NCI-H1436 (cell line): ENCODE measurements at places on chromosomes 2 and 18.

- DNase-seq = no peak
These were observed 20.4 kb upstream of the DAPL1 start for GRCh38 chr2:158774681-158775080.

GRCh38 chr18:59323931-59324622, 5.6 kb upstream of the CPLX4 start:
- no peak for DNase-seq

- no peak for DNase-seq
These were observed 17.4 kb downstream of the SEMA4F start for GRCh38 chr2:74671479-74671878.

- DNase-seq = no peak
These were observed 174.9 kb downstream of the EPHA4 start for GRCh38 chr2:221397187-221397586.

DNA sequence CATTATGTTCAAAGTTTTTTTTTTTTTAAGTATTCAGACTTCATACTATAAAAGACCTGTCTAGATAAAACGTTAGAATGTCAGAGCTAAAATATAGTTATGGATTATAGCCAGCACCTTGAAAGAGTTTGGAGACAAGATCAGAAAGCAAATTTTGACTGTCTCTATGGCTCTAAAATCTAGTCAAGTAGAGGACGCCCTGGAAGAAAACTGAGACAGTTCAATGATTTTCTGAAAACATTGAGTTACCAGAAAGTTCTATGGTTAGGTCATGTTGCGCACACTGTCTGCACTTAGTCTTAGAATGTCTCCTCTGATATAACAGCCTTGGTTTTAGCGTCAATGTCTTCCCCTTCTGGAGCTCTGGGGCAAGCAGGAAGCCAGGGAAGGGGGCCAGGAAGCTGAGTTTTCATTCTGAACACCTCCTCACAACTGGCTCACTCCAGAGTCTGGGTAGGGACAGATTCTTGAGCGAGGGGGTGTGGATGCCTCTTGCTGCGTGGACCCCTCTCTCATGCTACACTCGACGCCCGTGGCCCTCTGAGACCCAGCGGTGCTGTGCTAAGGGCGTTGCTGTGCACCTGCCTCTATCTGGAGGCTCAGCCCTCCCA, 99.5 kb downstream of the RNF144A start:
- DNase-seq = no peak

DNA sequence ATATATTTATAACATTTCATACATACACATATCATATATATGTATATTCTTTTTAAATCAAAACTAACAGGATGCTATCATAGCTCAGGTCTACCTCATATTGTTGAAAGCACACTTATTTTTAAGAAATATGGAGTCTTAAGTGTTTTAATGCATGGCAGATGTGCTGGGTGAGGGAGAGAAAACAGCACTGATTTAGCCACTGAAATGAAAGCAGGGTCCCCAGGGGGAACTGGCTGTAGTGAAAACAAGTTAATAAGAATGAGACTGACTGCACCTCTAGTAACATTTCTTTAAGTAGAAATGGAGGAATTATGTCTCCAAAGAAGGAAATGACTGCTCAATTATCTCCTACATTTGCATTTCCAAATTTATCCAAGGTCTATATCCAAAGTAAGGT, 857.8 kb downstream of the DCDC2C start:
- no peak for DNase-seq

- DNase-seq = no peak
These were observed 11.6 kb downstream of the ATP6V1C2 start for GRCh38 chr2:10732924-10733565.

- no peak for DNase-seq
These were observed 11.6 kb upstream of the SLC39A10 start for GRCh38 chr2:195645413-195645812.

DNA sequence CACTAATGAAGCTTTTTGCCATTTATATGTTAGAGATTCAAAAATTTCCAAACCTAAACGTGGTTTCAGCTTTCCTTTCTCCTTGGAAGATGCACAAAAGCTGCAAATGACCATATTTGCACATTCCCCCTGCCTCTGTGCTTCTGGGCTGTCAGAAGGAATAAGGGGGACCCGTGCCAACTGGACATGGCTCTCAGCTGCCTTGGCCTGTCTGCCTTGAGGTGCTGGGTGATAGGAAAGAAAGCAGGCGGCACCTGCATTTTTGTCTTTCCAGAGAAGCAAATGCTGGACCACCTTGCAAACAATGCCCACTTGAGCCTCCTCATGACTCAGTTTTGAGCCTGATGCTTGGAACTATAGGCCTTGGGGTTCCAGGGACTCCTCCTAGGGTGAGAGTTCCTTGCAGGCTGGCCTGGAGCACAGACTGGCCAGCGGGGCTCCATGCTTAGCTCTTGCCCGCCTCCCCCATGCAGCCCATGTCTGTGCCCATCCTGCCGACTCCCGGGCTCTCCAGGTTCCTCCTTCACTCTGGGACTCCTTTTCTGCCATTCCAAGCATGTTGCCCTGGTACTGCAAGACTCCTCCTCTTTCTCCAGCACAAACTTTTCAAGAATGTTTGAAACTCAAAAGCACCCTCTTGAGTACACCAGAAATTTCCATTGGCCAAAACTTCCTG, 109.0 kb upstream of the EPAS1 start:
- no peak for DNase-seq

- DNase-seq = no peak
These were observed 206.8 kb upstream of the TNP1 start for GRCh38 chr2:217066510-217067270.

DNA sequence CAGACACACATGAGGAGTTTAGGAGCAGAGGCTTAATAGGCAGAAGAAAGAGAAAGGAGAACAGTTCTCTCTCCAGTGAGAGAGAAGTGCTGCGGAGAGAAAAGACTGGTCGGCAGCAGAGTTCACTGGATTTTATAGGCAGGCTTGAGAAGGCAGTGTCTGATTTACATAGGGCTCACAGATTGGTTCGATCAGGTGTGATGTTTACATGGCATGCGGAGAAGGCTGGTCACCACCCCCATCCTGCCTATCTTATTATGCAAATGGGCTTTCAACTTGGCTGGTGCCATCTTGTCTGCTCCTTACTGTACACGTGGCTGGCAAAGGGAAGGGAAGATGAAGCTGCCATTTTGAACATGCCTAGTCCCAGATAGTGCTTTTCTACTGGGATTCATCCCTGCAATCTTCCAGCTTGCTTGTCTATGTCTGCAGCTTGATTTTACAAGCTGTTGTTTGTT, 113.4 kb downstream of the AP1S3 start:
- no peak for DNase-seq

- DNase-seq = peak; percentile 54
These were observed 121.9 kb downstream of the HDAC4 start for GRCh38 chr2:239278941-239279365.

GRCh38 chr18:76721207-76721996, 101.0 kb upstream of the ZNF236 start:
- no peak for DNase-seq

DNA sequence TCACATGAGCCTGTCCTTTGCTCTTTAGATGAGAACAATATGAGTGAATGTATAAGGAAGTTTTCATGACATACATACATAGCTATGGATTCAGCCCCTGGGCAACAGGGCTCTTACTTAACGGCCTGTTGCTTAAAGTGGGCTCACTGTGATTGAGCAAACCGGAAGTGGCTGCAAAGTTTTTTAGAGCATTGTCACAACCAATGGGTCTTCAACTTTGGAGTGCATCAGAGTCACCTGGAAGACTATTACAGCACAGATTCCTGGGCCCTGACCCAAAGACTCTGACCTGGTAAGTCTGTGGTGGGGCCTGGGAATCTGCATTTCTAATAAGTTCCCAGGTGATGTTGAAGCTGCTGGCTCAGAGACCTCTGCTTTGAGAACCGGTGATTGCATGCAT, 106.3 kb upstream of the SEC11C start:
- DNase-seq = no peak

DNA sequence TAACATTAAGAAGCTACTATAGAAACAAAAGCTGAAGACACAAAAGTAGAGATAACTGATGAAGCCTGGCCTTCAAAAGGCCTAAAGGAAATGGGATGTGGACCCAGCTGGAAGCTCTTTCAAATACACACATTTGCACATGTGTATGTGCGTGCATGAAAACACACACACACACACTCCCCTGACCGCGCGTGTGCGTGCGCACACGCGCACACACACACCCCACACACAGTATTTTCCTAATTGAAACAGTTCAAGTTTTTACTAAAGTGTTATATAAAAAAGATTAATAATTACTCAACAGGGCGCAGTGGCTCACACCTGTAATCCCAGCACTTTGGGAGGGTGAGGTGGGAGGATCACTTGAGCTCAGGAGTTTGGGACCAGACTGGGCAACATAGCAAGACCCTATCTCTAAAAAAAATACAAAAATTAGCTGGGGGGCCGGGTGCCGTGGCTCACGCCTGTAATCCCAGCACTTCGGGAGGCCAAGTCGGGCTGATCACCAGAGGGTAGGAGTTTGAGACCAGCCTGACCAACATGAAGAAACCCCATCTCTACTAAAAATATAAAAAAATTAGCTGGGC, 111.5 kb downstream of the PLEKHM3 start:
- no peak for DNase-seq

- DNase-seq = no peak
These were observed 17.5 kb downstream of the VRK2 start for GRCh38 chr2:58064086-58064485.

DNA sequence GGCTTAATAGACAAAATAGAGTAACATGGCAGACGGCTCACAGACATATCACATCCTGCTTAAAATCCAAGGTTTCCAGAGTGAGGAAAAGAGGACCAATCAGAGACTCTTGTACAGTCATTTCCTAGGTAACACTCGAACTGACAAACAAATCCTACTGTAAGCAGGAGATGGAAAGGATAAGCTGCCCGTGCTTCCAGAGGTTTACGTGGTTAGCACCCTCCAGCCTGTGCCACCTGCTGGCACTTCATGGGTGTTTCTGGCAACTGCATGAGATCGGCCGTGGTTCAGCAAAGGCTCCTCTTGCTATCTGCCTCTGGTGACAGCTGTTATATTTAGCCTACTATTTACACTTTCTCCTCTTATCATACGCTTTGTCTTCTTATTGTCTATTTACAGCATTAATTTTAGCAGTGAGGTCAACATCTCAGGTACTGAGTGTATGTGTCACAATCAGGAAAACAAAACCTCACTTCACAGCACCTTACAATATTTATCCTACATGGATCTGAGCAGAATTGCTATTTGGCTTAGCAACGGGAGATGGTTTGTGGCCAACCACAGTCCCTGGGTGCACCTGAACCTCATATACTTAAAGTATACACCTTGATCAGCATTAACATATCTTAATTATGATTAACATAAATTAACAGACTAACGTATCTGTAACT, 226.9 kb downstream of the TMEM163 start:
- peak; percentile 50 for DNase-seq

DNA sequence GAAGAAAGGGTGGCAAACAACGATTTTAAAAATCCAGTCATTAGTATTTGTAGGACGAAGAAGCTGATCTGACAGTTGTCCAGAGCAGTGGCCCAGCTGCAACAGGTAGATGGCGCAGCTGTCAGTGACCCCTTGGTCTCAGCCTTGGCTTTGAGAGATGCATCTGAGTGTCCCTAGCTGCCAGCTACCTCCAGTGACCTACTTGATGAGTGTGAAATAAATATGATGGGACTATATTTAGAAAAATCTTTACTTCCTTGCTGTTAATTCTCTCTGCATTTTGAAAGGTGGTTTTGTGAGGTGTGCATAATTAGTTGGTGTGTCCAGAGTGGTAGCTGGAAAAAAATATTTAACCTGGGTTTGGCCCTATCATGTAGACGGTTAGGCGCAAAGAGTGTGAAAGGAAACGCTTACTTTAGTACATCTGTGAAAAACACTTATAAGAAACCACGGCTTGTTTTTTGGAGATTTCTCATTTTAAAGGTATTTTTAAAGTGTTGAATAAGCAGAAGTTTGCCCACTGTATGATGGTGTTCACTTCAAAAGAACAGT, 963 bp downstream of the INPP1 start:
- peak; percentile 18 for DNase-seq

- no peak for DNase-seq
These were observed 278.0 kb upstream of the ID2 start for GRCh38 chr2:8403876-8404275.

DNA sequence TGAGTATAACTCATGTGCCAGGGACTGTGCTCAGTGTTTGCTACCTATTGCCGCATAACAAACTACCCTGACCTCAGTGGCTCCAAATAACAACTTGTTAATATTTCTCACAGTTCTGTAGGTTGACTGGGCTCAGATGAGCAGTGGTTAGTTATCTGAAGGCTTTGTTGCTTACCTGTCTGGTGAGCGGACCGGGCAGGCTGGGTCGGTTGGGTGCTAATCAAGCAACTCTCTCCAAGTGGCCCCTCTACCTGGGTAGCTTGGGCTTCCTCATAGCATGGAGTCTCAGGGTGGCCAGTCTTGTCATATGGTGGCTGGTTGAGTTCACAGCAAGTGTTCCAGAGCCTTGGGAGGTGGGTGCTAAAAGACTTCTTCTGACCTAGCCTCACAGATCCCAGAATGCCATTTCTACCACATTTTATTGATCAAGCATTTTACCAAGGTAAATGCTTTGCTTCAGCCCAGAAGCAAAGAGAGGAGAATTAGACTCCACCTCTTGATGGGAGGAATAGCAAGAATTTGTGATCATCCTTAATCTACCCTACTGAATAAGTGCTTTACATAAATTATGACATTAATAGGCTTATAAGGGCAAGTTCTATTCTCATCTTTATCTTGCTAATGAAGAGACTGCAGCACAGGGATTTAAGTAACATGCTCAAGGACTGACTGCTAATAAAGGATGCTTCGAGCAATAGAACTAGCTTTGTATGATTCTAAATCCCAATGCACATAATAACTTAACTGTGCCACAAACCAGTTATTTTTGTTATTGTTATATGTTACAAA, 16.9 kb downstream of the RAB31 start:
- DNase-seq = no peak

DNA sequence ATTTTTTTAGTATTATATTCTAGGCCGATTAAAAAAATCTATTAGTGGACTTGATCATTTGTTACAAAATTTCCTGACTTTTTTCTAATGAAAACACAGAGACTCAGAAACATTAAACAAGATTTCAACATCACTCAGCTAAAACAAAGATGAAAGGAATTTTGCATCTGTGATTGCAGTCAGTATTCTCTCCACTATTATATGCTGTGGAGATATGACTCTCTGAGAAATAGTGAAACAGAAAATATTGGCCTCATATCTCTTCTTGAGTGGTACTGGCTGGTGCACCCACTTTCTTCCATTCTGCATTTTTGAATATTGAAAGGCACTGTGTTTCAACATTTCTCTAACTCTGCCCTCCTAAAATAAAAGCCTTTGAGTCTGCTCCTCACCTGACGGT, 914.2 kb downstream of the TSN start:
- no peak for DNase-seq

- peak; percentile 17 for DNase-seq
These were observed 533 bp downstream of the CXCR4 start for GRCh38 chr2:136117391-136117841.
